ENCODE measurements at places on chromosomes 12 and 14.

DNA sequence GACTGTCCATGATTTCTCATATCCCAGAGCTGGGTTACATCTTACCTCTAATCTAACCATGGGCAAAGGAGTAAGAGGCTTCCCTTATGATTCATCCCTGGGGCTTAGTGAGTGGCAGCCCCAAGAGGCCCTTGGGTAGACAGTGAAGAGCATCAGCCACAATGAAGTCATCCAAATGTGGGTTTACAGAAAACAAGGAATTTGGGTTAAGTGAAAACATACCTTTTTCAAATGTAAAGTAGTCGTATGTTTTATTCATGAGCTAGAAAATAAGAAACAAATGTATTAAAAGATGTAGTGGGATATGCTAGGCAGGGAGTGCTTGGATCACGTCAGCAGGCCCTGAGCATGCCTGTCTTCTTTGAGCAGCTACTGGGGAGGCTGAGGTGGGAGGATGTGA, 54.0 kb upstream of the ELK3 start:
- no peak for DNase-seq

- DNase-seq: peak; percentile 54
Measured at GRCh38 chr14:106268013-106268727, 741.8 kb downstream of the TMEM121 start.

- DNase-seq: no peak
Measured at GRCh38 chr14:95830386-95830785, 46.2 kb upstream of the TUNAR start.

GRCh38 chr12:10276774-10277173, 30.9 kb upstream of the KLRD1 start:
- DNase-seq: no peak

GRCh38 chr12:9773216-9773877, 12.6 kb upstream of the CD69 start:
- DNase-seq: no peak

DNA sequence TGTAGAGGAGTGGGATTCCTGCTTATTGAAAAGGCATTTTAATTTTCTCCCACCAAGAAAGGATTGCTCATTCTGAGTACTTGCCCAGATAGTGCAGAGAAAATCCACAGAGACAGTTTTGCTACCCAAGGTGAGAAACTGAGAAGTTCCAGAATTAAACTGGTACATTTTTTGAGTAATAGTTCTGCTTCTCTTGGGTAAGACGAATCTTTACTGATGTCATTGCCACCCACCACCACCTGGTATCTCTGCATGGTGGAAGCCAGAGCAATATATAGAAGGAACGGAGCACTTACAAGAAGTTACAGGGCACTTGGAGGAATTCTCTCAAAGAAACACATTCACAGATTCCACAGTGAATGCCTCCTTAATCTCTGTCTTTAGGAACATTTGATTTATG, 20.7 kb upstream of the FRMD6 start:
- no peak for DNase-seq

GRCh38 chr12:59097876-59098275, 177.6 kb upstream of the LRIG3 start:
- DNase-seq: no peak

DNA sequence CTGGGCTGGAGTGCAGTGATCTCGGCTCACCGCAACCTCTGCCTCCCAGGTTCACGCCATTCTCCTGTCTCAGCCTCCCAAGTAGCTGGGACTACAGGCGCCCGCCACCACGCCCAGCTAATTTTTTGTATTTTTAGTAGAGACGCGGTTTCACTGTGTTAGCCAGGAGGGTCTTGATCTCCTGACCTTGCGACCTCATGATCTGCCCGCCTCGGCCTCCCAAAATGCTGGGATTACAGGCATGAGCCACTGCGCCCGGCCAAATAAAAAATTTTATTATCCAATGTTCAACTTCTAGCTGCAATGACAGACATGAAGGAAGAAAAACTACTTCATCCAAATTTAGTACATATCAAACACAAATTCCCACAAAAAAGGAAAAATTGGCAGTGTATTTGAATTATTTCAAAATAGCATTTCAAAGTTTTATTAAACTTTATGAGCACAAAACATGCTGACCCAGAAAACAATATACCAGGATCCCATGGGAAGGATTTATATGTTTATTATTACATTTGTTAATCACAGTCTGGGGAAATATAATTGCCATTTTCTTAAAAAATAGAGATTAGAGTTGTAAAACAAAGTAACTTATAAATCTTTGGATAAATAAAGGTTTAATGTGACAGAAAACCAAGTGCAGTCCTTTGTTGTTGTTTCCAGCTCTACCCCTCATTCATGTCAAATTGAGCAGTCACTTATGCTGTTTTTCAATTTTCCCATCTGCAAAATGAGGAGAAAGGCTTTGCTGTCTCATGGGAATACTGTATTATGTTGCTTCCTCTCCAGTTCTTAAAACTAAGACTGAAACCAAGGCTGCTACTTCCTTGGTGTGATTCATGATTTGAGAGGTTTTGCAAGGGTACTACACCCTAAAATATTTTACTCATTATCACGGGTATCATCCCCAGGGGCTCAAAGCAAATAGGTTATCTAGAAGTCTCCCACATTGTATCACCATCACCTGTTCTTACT, 155.2 kb upstream of the AVPR1A start:
- no peak for DNase-seq

- DNase-seq: no peak
Measured at GRCh38 chr12:81819991-81820633, 61.0 kb upstream of the PPFIA2 start.

DNA sequence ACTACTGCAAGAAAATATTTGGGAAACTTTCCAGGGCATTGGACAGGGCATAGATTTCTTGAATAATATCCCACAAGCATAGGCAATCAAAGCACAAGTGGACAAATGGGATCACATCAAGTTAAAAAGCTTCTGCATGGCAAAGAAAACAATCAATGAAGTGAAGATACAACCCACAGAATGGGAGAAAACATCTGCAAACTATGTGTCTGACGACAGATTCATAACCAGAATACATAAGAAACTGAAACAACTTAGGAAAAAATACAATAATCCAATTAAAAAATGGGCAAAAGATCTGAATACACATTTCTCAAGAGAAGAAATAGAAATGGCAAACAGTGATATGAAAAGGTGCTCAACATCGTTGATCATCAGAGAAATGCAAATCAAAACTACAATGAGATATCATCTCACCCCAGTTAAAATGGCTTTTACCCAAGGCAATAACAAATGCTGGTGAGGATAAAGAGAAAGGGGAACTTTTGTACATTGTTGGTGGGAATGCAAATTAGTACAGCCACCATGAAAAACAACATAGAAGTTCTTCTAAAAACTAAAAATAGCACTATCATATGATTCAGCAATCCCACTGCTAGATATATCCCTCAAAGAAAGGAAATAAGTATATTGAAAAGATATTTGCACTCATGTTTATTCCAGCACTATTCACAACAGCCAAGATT, 33.8 kb upstream of the ATP2B1 start:
- no peak for DNase-seq

DNA sequence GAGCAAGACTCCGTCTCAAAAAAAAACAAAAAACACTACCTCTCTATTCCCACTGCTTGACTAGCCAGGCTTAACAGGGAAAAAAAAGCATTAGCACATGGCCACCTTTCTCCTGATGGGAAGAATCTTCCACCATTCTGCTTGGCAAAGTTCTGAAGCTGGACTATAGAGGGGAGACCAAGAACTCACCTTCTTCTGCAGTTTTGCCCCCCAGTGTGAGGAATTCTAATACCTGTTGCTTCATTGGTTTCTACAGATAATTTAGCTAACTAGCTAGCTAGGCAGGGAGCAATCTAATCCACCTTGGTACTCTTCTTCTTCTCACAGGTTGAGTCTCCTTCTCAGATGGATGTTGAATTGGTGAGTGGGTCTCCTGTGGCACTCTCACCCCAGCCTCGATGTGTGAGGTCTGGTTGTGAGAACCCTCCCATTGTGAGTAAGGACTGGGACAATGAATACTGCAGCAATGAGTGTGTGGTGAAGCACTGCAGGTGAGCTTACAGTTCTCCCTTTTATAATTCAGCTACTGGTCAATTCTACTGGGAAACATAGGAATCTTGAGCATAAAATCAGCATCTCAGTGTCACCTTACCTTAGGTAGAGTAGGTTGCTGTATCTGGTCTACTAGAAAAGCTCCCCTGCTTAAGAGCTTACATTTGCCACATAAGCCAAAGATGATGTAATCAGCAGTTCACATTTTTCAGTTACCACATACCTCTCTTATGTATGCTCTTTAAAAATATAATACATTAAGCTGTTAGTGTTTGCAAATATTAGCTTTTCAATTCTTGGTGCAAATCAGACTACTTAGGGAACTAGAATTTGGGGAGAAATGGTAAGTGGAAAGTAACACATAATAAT, 16.0 kb downstream of the METTL3 start:
- DNase-seq: no peak

- DNase-seq: no peak
Measured at GRCh38 chr14:73248108-73248868, 11.0 kb downstream of the PAPLN start.

- no peak for DNase-seq
Measured at GRCh38 chr12:47155457-47156166, 75.9 kb upstream of the AMIGO2 start.

DNA sequence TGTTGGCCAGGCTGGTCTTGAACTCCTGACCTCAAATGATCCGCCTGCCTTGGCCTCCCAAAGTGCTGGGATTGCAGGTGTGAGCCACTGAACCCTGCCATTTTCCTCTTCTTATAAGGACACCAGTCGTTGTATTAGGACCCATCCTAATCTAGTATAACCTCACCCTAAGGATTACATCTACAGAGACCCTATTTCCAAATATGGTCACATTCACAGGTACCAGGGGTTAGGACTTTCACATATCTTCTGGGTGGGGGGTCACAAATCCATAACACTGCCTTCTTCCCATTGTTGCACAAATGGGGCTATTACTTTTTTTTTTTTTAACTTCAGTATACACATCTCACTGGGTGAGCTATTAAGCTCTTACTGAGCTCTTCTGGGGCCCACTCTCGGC, 38.6 kb downstream of the ARF6 start:
- no peak for DNase-seq

DNA sequence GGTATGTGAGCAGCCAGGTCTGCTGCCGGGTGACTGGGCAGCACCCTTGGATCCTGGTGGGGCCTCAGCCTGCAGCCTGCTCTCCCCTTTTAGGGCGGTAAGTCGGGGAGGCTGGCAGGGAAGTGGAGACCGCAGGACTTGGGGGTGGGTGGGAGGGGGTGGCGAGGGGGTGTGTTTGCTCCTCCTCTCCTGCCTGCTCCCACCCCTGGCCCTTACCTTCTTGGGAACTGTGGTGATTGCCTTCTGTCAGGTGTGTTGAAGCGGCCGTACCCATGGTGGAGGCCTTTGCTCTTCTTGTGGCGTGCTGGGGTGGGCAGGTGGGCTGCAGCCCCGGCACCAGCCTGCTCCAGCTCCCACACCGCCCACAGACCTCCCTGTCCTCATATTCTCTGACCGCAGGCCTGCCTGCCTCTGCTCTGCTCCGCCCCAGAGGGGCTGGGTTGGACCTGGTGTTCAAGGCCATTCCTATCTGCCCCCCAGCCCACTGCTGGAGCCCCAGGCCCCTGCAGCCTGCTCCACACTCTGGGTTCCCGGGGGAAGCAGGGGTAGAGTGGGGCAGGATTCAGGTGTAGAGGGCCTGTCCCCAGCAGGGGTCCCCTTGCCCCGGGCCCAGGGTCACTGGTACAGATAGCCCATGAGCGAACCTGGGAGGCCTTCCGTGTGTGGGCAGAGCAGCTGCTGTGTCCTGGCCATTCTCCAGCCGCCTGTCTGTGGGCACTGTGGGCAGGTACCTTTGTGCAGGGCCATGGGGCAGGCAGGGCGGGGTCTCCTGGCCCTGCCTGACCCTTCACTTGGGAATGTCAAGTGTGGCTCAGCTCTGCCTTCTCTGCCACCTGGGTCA, 5.2 kb downstream of the TEDC1 start:
- DNase-seq: no peak

DNA sequence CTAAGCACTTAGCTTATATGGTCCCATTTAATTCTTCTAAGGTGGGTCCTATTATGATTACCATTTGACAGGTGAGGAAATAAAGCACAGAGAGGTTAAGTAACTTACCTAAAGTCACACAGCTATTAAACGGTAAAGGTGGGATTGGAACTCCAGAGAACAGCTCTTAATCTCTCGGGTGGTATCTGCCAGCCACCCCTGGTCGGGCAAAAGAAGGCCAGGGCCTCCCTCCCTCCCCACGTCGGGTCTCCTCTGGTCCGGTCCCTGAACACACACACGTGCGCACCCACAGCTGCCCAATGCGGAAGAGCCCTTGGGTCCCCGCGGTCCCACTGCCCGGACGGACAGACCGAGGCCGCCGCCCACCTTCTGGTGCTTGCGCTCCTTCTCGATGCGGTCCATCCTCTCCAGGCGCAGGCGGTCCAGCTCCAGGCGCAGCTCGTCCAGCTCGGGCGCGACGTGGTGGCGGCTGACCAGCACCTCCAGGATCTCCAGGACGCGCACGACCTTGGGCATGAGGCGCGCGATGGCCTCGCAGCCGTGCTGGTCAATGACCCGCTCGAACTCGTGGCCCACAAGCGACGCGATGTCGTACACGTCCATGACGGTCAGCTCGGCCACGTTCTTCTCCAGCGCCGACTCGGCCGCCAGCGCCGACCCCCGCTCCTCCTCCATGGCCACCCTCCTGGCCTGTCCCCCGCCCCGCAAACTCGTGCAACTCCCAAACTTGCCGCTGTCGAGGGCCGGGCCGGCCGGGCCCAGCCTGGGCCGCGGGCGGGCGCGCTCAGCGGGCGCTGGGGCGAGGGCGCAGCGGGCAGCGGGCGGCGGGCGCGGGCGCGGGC, 490 bp downstream of the RILPL1 start:
- DNase-seq: no peak

DNA sequence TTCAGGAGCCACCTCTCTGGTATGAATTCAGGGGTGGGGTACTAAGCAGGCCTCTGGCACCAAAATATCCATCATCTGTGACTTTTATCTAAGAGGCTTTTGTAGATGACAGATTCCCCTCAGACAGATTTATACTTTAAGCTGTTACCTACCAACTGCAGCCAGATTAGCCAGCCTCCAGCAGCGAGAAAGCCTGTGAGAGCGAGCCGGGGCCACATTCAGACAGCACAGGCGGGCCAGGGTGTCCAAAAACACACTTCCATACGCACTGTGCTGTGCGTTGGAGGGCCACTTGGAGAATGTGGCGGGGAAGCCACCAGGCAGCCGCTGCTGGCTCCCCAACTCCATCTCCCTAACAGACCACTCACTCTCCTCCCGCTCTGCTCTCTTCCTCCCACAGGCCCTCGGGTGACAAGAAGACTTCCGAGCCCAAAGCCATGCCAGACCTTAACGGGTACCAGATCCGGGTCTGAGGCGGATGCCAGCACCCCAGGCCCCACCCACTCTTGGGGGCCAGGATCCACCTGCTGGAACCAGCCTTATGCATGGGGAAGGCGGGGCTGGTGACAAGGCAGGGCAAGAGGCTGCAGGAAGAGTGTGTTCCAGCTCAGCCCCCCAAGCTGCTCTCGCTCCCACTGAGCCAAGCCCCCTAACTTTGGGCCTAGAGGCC, 17.4 kb downstream of the VASH1 start:
- DNase-seq: no peak

- no peak for DNase-seq
Measured at GRCh38 chr14:44982594-44982993, 20.6 kb downstream of the TOGARAM1 start.

- no peak for DNase-seq
Measured at GRCh38 chr12:50988051-50988450, 35.7 kb downstream of the HIGD1C start.

- no peak for DNase-seq
Measured at GRCh38 chr12:70722584-70723343, 85.5 kb upstream of the PTPRB start.

Data from stimulated activated CD4-positive, alpha-beta T cell treated with anti-CD3 and anti-CD28 coated beads, TNF-alpha, amount 100 ng/mL, for 4 hours (primary cell).